ENCODE measurements at places on chromosomes 6 and 20.

DNA sequence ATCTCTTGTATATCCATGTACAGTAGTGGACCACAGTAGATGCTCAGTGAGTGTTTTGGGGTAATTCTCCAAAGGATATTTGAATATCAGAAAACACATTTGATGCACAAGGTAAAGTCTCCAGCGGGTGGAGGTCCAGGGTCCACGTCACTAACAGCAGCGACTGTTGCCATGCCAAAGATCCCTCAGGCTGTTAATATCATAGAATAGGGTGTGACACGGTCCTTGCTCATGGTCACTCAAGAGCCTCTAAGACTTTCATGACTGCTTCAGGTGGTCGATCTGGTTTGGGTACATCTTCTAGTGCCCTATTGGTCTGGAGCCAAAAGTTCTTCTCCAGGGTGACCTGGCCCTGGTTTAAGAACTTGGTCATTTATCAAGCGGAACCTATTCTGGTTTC is 90.8 kb downstream of the OLIG3 start:
- no peak for DNase-seq

DNA sequence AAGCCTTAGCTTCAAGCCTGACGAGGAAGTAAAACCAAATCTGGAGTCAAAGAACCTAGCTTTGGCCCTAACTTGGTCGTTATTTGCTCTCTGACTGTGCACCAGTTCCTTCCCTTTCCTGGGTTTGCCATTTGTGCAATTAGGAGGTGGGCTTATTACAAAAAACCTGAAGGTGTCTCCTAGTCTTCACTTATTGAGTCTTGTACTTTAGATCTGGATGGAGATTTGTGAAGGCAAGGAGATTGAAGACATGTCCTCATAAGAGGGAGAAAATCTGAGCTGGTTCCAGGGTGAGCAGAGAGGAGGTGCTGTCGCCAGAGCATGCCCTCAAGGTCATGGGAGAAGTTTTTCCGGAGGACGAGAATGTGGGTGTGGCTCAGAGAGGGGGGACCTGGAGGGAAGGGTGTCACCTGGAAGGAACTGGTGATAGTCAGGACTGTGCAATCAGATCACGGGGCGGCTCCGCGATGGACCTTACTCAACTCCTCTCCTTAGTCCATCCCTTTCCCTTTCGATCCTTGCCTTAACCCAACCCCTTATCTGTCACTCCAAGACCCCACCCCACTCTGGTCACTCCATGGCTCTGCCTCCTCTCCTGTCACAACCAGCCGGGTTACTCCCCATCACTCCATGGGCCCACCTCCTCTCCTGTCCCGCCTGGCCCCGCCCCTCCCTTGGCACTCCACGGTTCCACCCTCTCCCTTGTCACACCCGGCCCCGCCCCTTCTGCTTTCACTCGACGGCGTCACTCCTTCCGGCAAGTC is 588 bp upstream of the ACSS2 start:
- peak; percentile 98 for DNase-seq

GRCh38 chr6:15901141-15902115 is 227.5 kb upstream of the MYLIP start:
- DNase-seq: no peak

GRCh38 chr6:36598739-36599318 is 4.7 kb downstream of the SRSF3 start:
- no peak for DNase-seq

All from EH (cell line).